ENCODE measurements at places on chromosomes 3 and 15. TPM values are rescaled to one million over a fixed set of nuclear protein-coding genes. Genes with fewer than 3 reads are reported as not detected.

Gene ADIPOQ
- not detected for total RNA-seq

- no peaks in the 10 kb centered on the region for H3K4me1 ChIP-seq
- H3K27ac ChIP-seq: no peak overlapping the region
- no peaks in the 10 kb centered on the region for H3K36me3 ChIP-seq
- DNase-seq: no peak
Measured at GRCh38 chr15:87757084-87757483, 499.5 kb downstream of the NTRK3 start.

Gene IL5RA
- total RNA-seq: not detected

Gene AADACL2
- not detected for total RNA-seq

Gene LRRC15
- total RNA-seq: 0.07 TPM

Data from H9 (cell line).